ENCODE measurements at places on chromosomes 2 and 18. TPM values are rescaled to one million over a fixed set of nuclear protein-coding genes. Genes with fewer than 3 reads are reported as not detected.

The MEP1B gene
- total RNA-seq: 0.78 TPM

The LYG1 gene
- 1.6 TPM for total RNA-seq

The STAM2 gene
- 31.6 TPM for total RNA-seq

The CFC1B gene
- total RNA-seq: not detected

The GPR45 gene
- not detected for total RNA-seq

The KLHL29 gene
- 22.3 TPM for total RNA-seq

The PROC gene
- 3.3 TPM for total RNA-seq

GRCh38 chr2:99152199-99152895 is 2.4 kb downstream of the TSGA10 start:
- no peak for DNase-seq

- no peak for DNase-seq
Measured at GRCh38 chr2:195331129-195331528, 325.9 kb upstream of the SLC39A10 start.

- DNase-seq: no peak
Measured at GRCh38 chr2:96423828-96424227, 81.3 kb downstream of the NEURL3 start.

DNA sequence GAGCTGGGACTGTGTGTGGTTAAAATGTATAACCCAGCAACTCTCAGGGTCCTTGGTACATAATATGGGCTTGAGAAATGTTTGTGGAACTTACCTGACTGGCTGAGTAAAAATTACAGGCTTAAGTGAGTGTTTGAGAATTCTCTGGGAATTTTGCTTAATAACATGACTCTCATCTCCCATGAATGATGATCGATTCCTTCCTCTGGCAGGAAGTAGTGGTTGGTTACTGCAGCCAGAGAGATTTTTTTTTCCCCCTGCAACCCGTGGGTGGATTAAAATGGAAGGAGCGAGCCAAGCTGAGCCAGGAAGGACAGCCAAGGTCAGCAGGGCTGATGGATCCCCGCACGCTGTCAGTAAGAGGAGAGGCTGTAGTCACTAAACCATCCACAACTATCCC is 40.6 kb upstream of the RFX8 start:
- DNase-seq: peak; percentile 49

- DNase-seq: no peak
Measured at GRCh38 chr2:67970071-67970470, 92.7 kb downstream of the C1D start.

GRCh38 chr18:9683418-9684396 is 24.4 kb upstream of the RAB31 start:
- DNase-seq: no peak

DNA sequence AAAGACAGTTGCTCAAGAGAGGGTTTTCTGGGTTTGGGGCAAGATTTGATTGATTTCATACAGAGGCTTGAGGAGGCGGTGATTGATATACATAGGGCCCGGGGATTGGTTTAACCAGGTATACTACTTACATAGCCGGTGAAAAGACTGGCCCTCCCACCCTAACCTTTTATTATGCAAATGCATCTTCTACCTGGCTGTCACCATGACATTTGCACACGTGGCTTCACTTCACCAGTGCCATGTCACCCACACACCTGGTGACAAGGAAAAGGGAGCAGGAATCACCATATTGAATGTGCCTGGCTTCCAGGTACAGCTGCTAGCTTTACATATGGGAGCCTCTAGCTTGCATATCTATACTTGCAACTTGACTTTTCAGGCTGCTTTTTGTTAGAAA is 9.7 kb downstream of the ERMN start:
- DNase-seq: no peak

GRCh38 chr2:234839285-234839684 is 112.5 kb upstream of the SH3BP4 start:
- no peak for DNase-seq

GRCh38 chr2:10475221-10475722 is 27.1 kb upstream of the ODC1 start:
- DNase-seq: no peak

GRCh38 chr18:51543658-51544155 is 346.2 kb upstream of the MEX3C start:
- no peak for DNase-seq

GRCh38 chr18:79774111-79774510 is 23.6 kb upstream of the KCNG2 start:
- no peak for DNase-seq

- no peak for DNase-seq
Measured at GRCh38 chr18:64203295-64203694, 54.4 kb upstream of the LINC00305 start.

- no peak for DNase-seq
Measured at GRCh38 chr2:15460112-15460620, 101.0 kb downstream of the NBAS start.
